T-helper 1 cell (primary cell): ENCODE measurements at places on chromosomes 2 and 18.

DNA sequence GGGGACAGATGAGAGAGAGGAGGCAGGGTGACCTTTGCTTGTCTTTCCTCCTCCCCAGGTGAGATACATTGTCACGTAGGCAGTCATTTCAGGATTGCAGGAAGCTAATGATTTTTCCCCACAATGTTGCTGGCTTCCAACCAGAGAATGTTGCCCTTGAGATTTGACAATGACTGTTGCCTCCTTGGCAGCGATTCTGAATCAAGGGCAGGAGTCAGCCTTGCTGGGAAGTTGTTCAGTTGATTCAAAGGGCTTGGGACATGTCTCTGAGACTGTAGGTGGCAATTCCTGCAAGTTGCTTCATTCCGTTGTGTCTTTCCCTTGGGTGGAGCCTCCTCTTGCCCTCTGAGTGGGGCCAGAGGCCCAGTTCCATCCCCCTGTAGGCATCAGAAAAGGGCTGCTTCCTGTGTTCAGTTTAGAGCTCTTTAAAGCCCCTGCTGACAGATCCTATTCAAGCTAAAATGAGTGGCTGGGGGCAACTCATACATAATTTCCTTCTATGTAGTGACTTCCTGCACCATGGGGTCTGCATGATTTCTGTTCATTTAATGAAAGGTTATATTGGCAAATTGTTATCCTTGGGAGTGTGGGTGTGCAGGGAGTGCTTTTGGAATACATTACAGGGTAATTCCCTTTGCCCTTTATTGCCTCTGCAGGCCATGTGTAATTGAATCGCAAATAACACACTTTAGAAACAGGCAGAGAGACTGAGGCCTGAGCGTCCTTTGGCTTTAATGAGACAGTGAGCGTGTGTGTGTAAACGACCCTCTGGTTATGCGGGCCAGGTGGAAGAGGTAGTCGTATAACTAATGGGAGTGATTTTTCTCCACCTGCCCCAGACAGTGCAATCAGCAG, 52.4 kb downstream of the GPR39 start:
- no peak for DNase-seq

GRCh38 chr2:229851870-229852269, 69.9 kb downstream of the TRIP12 start:
- DNase-seq, result peak; percentile 25

- DNase-seq, result no peak
Measured at GRCh38 chr2:28620801-28621171, 124.9 kb downstream of the PLB1 start.

DNA sequence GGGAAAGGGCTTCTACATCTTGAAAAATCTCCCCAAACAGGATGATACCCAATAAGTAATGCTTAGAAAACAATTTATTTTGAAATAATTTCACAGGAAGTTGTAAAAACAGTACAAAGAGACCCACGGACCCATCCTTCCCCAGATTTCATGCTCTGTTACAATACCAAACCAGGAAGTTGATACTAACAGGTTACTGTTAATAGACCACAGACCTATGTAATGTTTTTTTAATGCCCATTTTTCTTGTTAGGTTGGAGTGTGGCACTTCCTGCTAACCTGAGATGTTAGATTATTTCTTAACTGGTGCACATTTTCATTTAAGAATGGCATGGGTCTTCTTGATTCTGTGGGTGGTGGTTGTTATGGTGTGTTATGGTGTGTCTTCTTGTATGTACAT, 21.4 kb upstream of the MGAT5 start:
- DNase-seq, result no peak

GRCh38 chr2:224956706-224957105, 85.6 kb downstream of the DOCK10 start:
- no peak for DNase-seq

DNA sequence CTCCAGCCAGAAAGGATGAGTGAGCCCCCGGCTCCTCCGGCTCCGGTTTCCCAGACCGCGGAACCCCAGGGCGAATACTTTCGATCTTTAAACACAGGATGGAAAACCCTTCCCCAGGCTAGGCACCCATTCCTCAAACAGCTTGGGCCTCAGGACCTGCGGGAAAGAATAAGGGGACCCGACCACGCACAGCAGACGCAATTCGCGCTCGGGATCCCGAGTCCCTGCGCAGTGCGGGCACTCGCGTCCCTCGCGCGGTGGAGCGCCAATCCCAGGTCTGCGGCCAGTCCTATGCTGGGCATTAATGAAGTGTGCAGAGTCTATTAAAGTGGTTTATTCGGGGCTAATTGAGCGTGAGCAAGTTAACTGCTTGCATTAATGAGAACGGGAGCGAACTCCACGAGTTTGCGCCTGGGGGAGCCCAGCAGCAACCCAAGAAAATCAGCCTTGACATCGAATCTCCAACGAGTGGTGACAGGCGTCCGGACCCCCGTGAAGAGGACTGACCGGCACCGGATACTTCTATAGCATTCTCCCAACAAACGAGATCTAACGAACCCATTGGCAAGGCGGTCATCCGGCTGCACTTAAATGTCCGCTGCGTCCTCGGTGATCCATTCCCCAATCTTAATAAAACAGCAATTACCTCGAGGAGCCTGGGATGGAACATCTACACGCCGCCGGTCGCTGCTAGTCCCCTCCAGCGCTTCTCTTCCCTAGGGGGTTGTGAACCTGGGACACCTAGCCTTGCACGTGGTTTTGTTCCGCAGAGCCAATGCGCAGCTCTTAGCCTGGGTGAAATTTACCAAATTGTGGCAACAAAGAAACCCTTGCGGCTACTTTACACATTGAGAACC, 1.6 kb downstream of the OSR1 start:
- DNase-seq, result no peak

DNA sequence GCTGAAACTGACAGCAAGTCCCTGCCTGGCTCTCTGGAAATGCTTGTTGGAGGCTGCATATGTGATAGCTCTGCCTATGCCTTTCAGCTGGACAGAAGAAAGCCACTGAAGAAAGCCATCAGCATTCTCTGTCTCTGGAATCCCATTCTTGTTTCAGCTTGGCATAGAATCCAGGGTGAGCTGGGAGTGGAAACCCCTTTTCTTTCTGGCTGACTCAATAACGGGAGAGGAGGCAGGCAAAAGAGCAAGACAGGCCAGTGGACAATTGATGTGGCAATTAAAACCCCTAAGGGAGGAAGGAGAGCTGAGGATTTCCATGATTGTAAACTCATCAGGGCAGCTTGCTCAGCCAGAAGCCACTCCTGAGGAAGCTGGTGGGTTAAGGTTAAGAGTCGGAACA, 208.1 kb downstream of the CLIP4 start:
- no peak for DNase-seq

DNA sequence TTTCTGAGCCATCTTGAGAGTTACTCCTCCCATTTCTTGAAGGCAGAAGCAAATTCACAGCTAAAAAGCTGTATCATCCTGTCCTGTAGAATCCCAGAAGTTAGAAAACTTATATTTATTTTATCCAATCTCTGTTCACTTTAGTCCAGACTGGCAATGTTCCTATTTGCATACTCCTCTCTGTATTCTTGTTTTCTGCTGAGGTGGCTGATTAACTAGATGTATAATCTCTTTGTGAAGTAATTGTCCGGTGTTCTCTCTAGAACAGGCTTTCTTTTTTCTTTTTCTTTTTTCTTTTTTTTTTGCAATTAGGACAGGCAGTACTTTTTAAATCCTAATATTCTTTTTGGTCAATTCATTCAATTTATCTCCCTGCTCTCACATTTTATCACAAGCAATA, 411.0 kb downstream of the KCNJ3 start:
- no peak for DNase-seq

DNA sequence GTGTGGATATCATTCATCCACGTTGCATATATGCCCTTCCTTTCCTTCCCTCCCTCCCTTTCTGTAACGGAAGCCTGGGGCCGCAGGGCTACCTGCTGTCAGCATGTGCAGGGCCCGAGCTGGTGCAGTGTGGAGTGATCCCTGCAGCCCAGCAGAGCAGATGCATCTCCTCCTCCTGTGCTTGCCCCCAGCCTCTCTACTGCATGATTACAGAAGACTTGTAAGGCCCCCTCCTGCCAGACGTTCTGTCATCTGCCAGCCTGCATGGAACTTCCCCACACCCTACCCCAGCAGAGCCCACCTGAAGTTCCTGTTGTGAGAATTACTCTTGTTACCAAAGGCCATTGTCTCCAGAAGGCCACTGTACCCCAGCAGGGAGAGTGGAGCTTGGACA, 67.5 kb upstream of the FOSL2 start:
- no peak for DNase-seq
